ENCODE measurements at places on chromosomes 3 and 15. TPM values are rescaled to one million over a fixed set of nuclear protein-coding genes. Genes with fewer than 3 reads are reported as not detected.

- peak overlapping the region; percentile 52 for H3K27ac ChIP-seq
- peaks cover 46% of the 10 kb centered on the region for H3K4me1 ChIP-seq
- DNase-seq: no peak
- H3K36me3 ChIP-seq: no peaks in the 10 kb centered on the region
Observed at GRCh38 chr15:57554812-57555179, 36.9 kb upstream of the MYZAP start.

DNA sequence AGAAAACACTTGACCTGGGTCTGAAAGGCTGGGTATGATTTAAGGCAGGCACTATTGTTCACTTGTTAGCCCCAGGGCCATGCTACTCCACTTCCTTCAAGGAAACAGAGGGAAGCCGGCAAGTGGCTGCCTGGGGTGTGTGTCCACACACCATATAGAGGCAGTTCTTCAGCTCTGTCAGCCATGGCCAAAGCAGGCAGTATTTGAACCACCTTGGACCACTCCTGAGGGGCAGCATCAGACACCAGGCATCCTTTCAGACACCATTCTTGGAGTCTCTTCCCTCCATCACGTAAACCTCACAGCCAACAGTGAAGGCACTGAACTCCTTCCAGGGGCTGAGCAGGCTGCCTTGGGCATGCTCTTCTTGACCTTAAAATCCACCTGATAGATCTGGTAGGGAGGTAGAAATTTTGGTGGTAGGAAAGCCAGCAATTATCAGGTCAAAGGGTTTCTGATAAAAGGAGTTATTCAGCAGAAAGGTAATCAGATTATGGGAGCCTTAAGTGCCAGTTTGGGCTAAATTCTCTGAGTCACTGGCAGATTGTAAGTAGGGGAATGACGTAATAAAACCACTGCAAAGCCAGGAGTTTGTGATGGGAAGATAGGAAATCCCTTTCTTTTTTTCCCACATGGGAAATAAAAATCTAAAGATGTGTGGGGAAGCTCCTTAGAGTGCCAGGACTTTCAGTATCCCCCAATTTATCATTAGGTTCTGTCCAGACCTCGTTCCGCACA is 20.2 kb downstream of the TGFBR2 start:
- H3K27ac ChIP-seq: peak overlapping the region; percentile 44
- H3K27me3 ChIP-seq: no peaks in the 10 kb centered on the region
- no peak for DNase-seq
- no peak overlapping the region for H3K4me3 ChIP-seq
- H3K36me3 ChIP-seq: peaks cover 18% of the 10 kb centered on the region
- peaks cover 81% of the 10 kb centered on the region for H3K4me1 ChIP-seq

Gene POLQ
- polyA plus RNA-seq: 1.4 TPM

- no peak overlapping the region for H3K27ac ChIP-seq
- no peaks in the 10 kb centered on the region for H3K36me3 ChIP-seq
- no peaks in the 10 kb centered on the region for H3K27me3 ChIP-seq
- DNase-seq: no peak
Observed at GRCh38 chr3:127289706-127290575, 2.1 kb upstream of the PRR20G start.

DNA sequence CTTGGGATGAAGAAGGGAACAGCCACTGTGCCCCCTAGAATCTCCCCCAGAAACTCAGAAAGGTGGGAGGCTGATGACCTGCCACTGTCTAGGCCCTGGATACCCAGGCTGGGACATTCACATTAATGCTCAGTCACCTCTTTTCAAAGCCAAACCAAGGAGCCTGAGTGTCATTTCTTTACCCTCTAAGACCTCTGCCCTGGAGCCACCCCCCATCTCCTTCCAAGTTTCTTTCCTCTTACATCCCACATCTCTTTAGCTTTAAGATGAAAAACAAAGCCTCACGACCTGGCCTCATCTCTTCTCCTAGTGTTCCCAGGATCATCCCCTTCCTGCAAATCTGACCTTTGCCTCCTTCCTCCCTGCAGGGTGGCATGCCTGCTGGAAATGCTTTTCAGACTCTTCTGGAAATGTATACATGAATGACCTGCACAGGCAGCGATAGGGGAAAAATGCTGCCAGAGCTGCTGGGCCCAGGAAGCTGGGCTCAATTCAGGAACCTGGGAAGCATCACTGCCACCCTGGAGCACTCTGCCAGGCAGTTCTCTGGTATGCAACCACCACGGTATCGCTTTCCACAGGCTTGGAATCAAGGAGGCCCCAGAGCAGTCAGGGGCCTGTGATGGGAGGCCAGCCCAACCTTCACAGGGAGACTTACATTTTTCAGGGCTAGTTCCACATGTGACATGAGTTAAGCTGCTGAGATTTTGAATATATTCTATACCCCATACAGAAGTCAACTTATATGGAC is 67.6 kb downstream of the DAPK2 start:
- DNase-seq: no peak
- H3K4me3 ChIP-seq: no peak overlapping the region
- H3K27ac ChIP-seq: no peak overlapping the region
- no peaks in the 10 kb centered on the region for H3K4me1 ChIP-seq

- no peak for DNase-seq
- H3K4me1 ChIP-seq: peaks cover 84% of the 10 kb centered on the region
- H3K36me3 ChIP-seq: peaks cover 18% of the 10 kb centered on the region
- H3K27me3 ChIP-seq: no peaks in the 10 kb centered on the region
Observed at GRCh38 chr3:30625541-30626438, 19.4 kb downstream of the TGFBR2 start.

All from stomach (tissue), 19 donors.